ENCODE measurements at places on chromosomes 6 and 20.

GRCh38 chr6:24227556-24227955, 101.5 kb downstream of the NRSN1 start:
- DNase-seq: no peak

- no peak for DNase-seq
These were observed 11.5 kb downstream of the SRXN1 start for GRCh38 chr20:641516-641875.

GRCh38 chr20:17568972-17569521, 828 bp upstream of the DSTN start:
- no peak for DNase-seq

DNA sequence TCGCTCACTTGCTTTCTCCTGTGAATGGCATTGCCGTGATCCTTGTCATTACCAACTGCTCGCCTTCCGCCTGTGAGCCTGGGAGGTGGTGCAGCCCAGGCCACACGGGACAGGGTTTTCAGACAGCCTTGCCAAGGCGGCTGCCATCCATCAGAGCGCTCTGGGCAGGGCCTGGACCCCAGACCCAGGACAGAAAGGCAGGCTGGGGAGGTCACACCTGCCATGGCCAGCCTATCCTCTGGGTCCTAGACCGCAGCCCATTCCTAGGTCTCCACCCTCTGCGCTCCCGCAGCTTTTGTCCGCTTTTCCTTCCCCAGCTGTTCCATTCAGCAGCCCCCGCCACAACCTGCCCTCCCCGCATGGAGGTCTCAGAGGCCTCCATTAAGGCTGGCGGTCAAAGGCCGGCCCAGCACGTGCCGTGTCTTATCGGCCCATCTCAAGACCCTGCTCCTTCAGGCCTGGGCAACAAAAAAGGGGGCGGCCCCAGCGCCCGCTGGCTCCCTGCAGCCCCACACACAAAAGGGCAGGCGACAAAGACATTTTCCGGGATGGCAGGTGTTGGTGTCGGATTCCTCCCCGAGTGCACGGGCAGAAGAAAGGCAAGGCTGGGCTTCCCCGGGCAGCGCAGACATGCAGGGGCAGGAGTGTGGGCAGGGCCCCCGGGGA, 28.1 kb downstream of the INSM1 start:
- no peak for DNase-seq

DNA sequence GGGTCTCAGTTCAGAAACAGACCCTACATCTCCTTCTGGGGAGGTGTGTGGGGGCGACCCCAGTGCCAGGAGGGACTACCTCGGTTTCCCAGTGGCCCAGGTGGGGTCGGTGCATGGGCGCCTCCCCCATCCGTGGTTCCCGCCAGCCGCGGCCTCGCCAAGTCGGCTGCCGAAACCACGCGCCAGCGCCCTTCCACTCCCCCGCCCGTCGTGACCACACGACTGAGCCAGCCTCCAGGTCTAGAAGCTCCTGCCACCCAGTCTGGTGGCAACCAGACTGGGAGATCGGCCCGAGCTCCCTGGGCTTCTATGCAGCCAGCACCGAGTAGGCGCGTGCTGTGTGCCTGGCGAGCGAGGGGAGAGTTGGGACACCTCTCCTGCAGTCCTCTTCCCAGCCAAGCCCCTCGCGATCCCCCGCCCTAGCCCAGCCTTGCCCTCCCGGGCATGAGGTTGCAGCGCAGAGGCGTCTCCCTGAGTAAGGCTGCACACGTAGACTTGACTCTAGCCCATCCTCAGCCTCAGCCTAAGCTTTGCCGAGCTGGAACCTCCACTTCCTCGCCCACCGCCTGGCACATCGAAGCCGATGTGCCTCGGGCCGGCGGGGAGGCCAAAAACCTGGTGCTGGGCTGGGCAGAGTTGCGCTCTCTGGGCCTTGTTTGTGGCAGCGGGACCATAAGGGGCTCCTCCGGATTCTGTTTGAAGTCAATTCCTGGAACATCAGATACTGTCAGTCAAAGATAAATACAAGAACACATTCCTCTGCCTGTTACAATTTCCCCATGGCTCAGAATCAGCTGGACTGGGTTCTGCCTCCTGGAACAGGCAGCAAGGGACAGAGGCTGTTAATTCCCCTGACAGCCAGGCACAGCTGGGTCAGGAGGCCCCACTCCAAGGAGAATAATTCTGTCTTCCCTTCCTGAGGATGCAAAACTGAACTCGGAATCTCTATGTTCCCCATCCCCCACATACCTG, 1.5 kb upstream of the CPNE5 start:
- peak; percentile 24 for DNase-seq

- DNase-seq: no peak
These were observed 41.1 kb upstream of the ZBTB24 start for GRCh38 chr6:109524129-109524528.

DNA sequence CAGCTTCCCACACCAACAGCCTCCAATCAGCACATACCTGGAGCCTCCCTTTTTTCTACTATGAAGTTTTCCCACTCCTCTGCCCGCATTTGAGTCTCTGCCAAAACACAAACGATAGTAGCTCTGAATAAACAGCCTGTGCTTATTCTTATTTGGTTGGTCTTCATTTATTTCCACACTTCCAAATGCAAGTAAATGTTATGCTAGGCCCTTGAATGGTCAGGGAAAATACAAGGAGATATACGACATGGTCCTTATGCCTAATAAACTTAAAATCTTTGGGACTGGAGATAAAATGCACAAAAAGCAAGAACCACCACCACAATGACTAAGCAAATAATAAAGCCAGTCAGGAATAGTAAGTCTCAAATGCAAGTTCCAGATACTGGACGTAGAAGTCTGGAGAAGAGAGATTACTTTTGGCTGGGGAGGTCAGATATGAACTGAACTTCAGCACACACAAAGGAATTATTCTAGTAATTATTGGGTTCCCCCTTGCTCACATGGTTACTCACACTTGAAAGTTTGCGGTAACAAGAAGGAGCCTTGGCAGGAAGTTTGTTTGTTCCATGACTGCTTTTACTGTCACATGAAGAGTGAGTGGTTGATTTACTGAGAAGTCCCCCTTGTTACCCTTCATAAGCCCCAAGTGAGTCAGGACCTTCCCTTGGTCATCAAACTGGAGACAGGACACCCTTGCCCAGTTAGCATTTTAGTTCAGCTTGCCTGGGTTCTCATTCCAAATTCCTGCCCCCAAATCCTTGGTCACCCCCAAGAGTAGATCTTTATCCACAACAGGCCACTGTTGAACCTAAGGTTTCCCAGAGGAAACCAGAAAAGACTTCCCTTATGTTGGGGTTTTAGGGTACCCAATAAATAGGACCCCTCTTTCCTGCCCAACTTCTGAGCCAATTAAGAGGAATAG, 511.2 kb upstream of the JARID2 start:
- DNase-seq: no peak

DNA sequence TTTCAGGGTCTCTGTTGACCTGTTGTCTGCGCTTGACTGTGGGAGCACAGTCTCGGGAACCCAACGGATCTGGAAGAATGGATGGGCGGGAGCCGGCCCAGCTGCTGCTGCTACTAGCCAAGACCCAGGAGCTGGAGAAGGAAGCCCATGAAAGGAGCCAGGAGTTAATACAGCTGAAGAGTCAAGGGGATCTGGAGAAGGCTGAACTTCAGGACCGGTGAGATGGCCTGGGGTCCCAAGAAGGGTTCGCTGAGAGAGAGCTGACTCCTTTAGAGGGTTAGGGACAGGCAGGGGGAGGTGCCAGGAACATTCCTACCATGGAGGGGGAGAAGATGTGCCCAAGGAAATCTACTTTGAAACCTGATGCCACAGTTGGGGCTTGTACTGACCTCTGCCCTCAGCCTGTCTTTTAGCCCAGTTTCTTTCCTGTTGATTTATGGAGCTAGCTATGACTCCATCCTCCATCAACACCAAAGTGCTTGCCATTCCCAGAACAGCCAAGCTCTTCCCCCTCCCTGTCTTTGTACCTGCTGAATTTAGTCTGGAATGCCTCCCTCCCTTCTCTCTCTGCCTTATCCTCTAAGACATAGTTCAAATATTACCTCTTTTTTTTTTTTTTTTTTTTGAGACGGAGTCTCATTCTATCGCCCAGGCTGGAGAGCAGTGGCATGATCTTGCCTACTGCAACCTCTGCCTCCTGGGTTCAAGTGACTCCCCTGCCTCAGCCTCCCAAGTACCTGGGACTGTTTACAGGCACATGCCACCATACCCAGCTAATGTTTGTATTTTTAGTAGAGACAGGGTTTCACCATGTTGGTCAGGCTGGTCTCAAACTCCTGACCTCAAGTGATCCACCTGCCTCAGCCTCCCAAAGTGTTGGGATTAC, 12.2 kb downstream of the CEP250 start:
- DNase-seq: no peak

GRCh38 chr20:10565922-10566897, 107.6 kb downstream of the JAG1 start:
- DNase-seq: no peak

DNA sequence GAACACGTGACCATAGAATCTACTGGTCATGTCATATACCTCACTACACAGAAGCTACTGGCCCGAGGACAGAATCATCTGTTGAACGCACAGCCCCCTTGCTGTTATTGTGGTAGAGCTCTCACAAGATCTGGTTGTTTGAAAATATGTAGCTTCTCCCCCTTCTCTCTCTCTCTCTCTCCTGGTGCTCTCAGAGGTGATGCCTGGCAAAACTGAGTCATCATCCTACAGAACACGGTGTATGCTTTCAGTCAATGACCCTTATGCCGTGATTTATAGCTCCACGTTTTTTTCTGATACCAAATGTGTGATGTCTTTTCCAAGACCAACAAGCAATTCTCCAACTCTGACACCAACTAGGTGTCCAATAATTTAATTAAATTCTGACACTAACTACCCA, 13.0 kb upstream of the RBM24 start:
- no peak for DNase-seq

GRCh38 chr6:131682442-131682841, 18.8 kb downstream of the OR2A4 start:
- no peak for DNase-seq

GRCh38 chr6:125983246-125983945, 2.9 kb upstream of the TRMT11 start:
- no peak for DNase-seq

DNA sequence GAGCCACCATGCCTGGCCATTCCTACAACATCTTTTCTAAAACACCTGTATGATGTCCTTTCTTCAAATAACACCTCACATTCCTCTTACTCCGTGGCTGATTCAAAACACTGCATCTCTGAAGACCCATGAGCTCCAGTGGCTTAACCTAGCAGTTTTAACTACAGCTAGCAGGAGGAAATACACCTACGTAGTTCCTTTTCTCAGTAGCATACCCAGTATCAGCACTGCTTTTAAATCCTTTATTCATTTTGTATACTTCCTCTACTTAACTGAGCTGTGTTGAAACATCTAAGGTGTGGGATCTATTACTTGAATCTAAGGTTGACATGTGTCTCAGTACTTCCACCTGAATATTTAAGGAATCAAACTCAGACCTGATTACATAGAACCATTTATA, 113.6 kb upstream of the CCDC28A start:
- DNase-seq: peak; percentile 14

- DNase-seq: no peak
These were observed 9.9 kb downstream of the AKIRIN2 start for GRCh38 chr6:87692086-87692485.
